CD4-positive, alpha-beta memory T cell (primary cell): ENCODE measurements at places on chromosomes 5 and 9. TPM values are rescaled to one million over a fixed set of nuclear protein-coding genes. Genes with fewer than 3 reads are reported as not detected.

The LCN9 gene
- total RNA-seq, result not detected

The SERF1A gene
- total RNA-seq, result 13.8 TPM

The CYLC2 gene
- not detected for total RNA-seq

- no peak for DNase-seq
These were observed 23.5 kb downstream of the ZFR start for GRCh38 chr5:32421075-32421474.

DNA sequence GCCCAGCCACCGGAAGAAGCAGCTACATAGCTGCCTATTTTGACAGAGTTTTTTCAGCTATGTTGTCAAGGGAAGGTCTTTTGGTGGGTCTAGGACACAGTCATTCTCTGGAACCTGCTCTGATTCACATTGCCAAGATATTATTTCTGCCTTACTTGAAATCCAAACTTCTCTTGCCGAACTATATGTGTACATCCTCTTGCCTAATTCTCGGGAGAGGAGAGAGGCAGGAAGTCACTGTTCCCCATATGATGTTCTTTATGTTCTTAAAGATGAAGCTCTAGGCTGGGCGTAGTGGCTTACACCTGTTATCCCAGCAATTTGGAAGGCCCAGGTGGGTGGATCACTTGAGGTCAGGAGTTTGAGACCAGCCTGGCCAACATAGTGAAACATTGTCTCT, 8.6 kb downstream of the TMEM252 start:
- no peak for DNase-seq

- no peak for DNase-seq
These were observed 651.3 kb upstream of the MEF2C start for GRCh38 chr5:89534331-89534730.

- DNase-seq, result no peak
These were observed 108.1 kb downstream of the SEMA5A start for GRCh38 chr5:9437741-9438240.

DNA sequence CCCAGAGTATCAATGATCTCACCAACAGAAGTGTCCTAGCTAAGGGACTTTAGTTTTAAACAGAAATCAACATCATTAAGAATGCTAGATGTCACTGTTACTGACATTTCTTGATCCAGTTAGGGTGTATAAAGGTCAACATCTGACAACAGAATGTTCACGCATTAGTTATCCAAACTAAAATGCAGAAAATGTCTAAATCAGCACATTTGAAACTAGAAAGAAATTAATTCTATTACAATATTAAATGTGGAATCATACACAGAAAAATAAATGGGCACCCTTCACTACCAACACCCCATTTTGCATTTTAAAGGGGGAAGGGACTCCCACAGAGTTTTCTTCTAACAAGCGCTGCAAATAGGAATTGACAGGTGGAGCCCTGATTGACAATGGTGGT, 24.5 kb downstream of the ELAVL2 start:
- no peak for DNase-seq

DNA sequence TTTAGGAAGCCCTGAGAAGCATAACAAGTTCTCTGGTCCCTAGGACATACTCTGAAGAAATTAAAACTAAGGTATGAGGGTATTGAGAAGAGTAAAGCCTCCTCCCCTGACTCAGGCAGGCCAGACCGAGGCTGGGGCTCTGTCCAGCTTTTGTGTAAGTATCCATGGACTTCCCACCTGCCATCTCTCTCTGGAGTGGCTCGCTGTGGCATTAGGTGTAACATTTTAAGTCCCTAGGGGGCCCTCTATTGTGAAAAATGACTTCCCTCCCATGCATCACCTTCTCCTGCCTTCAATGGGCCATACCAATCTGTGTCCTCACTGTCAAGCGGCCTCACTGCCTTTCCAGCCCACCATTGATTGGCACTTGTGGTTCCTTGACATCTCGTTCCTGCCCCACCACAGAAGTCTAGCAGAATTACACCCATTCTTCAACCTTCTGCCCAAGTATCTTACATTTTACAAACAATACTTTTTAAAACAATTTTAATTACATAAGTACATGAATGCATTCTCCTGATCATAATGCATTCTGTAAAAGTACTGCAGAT, 205.5 kb downstream of the SLIT3 start:
- DNase-seq, result no peak

- DNase-seq, result no peak
These were observed 366.4 kb downstream of the PSAT1 start for GRCh38 chr9:78663369-78663768.

- no peak for DNase-seq
These were observed 6.3 kb upstream of the EQTN start for GRCh38 chr9:27303219-27303618.

DNA sequence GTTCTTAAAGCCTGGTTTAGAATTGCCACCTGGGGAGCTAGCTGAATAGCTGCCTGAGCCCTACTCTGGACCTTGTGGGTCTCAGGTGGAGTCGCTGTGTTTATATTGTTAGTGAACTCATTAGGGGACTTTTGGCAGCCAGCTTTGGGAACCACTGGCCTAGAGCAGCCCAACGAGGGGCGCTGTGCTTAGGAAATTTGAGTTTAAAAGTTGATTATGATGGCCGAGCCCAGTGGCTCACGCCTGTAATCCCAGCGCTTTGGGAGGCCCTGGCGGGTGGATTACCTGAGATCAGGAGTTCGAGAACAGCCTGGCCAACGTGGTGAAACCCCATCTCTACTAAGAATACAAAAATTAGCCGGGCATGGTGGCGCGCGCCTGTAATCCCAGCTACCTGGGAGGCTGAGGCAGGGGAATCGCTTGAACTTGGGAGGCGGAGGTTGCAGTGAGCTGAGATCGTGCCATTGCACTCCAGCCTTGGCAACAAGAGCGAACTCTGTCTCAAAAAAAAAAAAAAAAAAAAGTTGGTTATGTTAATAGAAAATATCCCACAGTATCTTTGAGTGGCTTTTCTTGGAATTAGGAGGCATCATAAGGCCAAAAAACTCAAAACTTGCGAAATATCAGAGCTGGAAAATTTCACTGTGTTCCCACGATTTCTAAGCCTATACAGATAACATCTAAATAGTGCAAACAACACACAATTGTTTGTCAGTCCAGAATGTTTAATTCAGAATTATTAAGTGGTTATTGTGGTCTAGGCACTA, 809 bp downstream of the MCCC2 start:
- DNase-seq, result no peak

GRCh38 chr9:32414856-32415255, 30.4 kb downstream of the ACO1 start:
- DNase-seq, result no peak

- no peak for DNase-seq
These were observed 7.0 kb downstream of the UNC5A start for GRCh38 chr5:176817369-176817840.

DNA sequence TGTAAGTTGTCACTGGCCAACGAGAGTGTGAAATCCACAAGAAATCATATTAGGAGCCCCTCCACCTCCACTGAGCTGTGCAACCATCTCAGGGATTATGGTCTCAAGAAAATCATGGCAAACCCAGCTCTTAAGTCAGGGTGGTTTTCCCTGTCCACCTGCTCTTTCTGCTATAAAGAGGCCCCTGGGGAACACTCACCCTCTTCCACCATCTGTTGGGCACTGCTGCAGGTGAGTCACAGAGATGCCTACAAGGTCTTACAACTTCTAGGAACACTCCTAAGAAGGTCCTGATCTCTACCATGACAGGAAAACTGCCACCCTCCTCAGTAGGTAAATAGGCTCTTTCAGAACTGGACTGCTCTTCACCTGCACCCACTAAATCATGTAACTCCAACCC, 61.8 kb downstream of the DRD1 start:
- no peak for DNase-seq

DNA sequence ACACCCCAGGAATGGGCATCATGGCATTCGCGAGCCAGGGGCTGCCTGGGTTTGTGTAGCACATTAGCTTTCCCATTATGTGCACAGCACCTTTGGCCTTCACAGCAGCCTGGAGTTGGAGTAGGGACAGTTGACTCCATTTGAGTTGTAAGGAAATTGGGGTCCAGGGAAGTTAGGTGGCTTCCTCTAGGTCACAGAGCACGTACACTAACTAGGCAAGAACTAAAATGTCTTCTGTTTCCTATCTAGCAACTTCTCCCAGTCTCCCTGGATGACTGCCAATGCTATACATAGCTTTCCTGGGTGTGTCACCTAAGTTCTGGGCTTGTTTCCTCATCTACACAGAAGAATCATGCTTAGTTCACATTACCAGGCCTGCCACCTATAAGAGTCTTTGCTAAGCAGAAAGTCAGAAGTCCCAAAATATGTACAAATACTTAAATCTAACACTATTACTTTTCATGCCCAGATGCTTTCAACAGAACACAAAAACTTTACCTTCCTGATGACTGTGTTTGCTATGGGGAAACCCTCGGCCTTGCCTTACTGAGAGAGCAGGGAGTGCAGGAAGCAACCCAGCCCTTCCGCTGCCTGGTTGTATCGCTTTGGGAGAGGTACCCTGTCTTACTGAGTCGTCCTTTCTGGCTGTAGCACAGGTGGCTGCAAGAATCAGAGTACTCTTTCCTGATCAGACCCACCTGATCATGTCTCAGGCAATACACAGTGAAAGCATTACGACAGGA, 12.0 kb downstream of the MACROH2A1 start:
- DNase-seq, result no peak
